Adipocyte (in vitro differentiated cells): ENCODE measurements at places on chromosomes 11 and 22.

GRCh38 chr11:78869293-78869692 lies 294.6 kb upstream of the NARS2 start:
- DNase-seq: no peak

DNA sequence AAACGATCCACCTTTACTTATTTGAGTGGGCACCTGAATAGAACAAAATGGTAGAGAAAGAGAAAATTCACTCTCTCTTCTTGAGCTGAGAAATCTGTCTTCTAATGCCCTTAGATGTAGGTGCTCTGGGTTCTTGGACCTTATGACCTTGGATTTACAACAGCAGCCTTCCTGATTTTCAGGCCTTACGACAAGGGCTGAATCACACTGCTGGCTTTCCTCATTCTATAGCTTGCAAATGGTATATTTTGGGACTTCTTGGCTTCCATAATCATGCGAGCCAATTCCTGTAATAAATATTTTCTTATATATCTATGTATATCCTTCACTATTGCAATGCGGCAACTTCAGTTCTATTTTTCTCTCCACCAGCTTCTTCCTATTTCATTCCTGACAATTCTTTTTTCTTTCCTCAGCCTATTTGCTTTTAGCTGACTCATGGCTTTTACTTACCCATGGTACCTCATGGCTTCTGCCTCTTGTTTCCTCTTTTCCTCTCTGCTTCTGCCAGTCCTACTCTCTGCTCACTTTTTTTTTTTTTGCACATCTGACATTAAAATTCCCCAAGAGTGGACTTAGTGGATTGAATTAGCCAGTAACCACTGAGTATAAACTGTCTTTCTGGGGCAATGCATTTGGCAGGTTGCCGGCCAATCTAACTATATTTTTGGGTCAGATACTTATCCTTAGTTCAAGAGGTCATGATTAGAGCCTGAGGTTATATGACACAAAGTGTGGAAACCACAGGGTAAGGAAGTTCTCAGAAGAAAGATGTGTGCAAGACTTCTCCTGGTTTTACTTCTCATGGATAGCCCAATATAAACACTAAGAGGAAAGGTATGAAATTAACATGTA lies 359.5 kb downstream of the TMEM135 start:
- no peak for DNase-seq

- DNase-seq: no peak
Observed at GRCh38 chr22:48528221-48528915, 1299.3 kb downstream of the BRD1 start.

GRCh38 chr22:41826021-41826420 lies 6.9 kb upstream of the SREBF2 start:
- no peak for DNase-seq

DNA sequence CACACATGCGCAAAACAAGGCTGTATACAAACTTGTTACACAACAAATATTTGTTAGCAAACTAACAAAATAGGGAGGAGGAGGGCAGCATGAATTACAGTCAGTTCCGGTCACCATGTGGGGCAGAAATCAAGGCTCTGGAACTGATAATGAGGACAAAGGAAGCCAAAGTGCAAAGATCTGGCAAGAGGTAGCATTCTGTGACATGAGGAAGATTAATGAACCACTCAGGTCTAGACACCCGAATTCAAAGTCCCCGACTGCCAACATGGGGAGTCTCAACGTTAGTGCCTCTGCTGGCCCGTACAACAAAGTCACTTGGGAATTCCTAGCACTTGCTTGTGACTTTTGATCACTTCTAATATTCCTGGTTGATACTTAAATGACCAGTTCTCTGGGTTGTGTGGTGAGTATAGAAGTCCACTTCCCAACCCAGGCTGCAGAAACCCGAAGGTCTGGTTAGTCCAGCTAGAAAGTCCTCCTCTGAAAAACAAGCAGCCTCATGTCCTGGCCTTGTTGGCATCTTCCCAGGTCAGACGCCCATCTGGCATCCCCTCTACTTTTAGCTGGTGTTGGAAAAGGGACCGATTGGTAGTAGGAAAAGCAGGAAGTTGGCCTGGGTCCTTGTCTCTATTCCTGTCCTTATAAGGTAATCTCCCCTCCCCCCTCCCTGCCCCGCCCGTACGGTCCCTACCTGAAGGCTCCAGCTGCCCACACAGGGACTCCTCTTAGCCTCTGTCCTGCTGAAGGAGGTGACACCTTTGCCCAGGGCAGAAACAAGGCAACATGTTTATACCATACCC lies 1.6 kb downstream of the SUN2 start:
- peak; percentile 29 for DNase-seq

GRCh38 chr22:37640591-37641560 lies 1.4 kb downstream of the SH3BP1 start:
- DNase-seq: no peak
